Lung (tissue), 17 donors: ENCODE measurements at places on chromosomes 11 and 22. TPM values are rescaled to one million over a fixed set of nuclear protein-coding genes. Genes with fewer than 3 reads are reported as not detected.

DNA sequence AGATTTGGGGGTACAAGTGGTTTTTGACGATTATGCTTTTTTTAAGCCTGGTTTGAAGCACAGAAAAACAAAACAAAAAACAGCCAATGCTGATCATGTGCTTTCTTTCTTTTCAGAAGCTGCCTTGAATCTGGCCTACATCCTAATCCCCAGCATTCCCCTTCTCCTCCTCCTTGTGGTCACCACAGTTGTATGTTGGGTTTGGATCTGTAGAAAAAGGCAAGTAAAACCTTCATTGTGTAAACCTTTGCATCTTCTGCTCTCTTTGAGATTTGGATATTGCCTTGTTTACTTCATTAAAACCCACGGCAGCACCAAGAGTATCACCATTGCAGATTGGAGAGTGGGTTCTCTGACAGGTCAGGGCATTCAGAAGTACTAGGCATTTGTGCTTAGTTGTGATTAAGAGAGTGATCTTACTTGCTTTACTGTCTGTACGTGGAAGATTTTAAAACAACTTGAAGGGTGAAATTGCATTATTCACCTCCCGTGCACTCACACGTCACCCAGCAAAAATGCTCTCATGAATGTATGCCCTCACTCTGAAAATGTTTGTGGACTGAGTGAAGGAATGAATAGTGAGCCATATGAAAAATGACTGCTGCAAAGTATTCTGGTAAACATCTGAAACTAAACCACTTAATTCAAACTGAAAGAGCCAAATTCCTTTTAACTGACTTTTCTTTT is 17.0 kb downstream of the LAYN start:
- DNase-seq: peak; percentile 54

DNA sequence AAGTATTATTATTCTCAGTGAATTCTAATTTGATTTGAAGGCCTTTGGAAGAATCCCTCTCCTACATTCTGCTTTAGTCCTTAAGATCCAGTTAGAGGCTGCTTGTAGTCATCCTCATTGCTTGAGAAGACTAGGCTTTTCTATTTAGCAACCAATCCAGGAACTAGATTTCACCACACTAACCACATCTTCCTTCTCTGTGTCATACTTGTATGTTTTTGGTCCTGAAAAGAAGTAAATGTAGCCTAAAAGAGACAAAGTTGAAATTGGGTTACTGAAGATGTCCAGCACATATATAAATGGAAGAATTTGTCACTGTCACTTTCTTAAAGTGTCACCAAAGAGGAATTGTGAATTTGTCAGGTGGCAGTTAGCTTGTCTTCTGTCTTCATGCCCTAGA is 46.6 kb upstream of the MMP7 start:
- no peak for DNase-seq

GRCh38 chr22:33821290-33821689 is 99.0 kb downstream of the LARGE1 start:
- DNase-seq: no peak

DNA sequence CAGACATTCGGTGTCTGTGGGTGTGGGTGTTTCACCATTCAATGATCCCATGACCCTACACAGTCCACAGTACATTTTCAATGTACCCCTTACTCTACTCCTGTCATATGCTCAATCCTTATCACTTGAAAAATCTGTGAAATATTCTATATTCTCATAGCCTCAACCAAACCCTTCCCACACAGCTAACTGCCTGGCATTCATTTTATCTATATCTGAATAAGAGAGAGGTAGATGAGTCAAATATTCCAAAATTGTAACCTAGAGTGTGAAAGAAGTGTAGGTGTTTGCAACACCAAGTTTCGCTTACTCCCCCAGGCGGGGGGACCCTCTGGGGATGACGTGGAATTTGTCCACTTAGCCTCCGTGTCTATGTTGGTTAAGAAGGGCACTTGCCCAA is 354.8 kb downstream of the ETS1 start:
- DNase-seq: no peak

- DNase-seq: no peak
Measured at GRCh38 chr11:1909524-1909923, 10.0 kb upstream of the TNNT3 start.

- DNase-seq: no peak
Measured at GRCh38 chr11:57484141-57484710, 23.9 kb downstream of the RTN4RL2 start.

DNA sequence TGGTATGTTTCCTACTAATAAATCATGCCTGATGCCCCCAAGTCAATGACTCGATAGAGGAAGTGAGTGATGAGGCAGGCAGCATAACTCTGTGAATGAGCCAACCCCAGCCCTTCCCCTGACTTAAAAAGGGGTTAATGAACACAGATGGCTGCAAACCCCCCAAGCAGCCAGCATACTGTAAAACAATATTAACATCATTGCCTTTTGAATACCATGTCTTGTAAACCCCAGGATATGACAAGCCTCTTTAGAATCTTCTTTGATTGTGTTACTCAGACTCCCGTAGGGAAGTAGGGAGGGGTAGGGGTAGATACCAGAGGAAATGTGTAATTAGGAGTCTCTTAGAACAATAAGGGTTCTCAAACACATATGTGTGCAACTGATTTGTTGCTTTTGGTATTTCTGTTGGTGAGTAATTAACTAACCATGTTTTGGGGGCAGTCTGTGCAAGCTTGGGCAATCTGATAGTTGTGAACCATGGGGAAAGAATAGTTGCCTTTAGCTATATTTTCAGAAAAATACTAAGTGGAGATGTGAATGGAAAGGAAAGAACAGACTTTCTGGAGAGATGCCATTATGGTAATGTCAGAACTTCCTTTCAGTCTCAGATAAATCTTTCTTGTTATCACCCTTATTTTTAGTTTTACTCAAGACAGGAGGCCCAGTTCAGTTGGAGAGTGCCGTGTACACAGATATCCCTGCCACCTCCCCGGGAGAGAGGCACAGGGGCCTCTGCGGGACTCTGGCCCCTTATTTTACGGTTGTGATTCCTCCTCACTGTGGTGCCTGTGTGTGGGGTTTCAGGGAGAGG is 701.8 kb downstream of the NTM start:
- DNase-seq: peak; percentile 50

DNA sequence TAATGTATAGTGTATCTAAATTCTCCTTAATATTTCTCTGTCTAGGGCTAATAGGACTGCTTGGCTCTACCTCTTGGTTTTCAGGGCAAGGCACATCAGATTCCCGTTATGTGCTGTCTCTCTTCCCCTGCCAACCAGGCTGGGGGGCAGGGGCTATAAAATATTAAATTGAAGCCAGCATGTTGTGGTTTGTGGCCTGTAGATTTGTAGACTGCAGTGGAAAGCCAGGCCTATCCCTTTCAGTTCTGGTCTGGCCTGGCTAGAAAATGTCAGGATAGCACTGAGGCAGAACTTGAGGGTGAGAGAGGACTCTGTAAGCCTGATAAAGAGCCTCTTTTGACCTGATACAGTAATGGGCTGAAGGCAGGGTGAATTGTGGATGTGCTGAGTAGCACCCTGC is 14.4 kb upstream of the GRK2 start:
- no peak for DNase-seq

GRCh38 chr11:114440121-114440860 is 1.0 kb downstream of the REXO2 start:
- DNase-seq: peak; percentile 34

GRCh38 chr11:9823887-9824385 is 160.1 kb downstream of the SWAP70 start:
- DNase-seq: no peak

- DNase-seq: peak; percentile 39
Measured at GRCh38 chr22:37801946-37802309, 5.8 kb upstream of the GCAT start.

GRCh38 chr11:18699269-18699596 is 654 bp downstream of the TMEM86A start:
- no peak for DNase-seq

GRCh38 chr11:35127619-35128018 is 11.4 kb upstream of the CD44 start:
- no peak for DNase-seq

DNA sequence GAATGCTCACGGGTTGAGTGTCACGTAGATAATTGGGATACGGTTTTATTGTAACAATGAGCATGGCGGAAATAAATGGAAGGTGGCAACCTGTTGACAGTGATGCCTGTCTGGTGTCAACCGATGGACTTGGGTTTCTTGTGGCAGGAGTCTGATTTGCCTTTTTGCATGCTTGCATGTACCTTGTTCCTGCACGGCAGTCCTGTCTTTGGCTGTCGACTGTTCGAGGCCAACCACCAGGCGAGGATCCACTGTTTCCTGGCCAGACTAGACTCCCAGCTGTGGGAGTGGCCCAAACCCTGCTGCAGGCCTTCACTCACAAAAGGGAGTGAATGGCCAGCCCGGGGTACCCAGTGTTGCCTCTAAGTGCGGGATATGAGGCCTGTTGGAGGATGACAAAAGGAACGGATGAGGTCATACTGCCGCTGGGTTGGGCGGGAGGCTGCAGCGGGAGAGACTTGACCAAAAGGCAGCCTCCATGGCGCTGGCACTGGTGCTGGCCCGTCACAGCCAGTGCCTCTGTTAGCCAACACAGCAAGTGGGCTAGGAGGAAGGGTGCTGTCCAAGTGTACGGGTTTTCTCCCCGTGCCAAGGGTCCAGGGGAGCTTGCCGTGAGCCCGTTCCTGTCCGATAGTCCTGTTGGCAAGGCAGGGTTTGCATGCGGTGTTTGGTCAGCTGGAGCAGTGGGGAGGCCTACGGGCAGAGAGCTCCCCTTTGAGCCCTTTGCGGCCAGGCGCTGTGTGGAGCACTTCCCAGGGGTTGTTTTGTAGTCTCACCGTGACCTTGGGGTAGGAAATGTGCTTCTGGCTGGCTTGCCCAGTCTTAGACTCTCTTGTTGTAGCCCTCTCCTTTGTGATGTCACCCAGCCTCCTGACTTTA is 974 bp downstream of the DGCR8 start:
- peak; percentile 61 for DNase-seq

DNA sequence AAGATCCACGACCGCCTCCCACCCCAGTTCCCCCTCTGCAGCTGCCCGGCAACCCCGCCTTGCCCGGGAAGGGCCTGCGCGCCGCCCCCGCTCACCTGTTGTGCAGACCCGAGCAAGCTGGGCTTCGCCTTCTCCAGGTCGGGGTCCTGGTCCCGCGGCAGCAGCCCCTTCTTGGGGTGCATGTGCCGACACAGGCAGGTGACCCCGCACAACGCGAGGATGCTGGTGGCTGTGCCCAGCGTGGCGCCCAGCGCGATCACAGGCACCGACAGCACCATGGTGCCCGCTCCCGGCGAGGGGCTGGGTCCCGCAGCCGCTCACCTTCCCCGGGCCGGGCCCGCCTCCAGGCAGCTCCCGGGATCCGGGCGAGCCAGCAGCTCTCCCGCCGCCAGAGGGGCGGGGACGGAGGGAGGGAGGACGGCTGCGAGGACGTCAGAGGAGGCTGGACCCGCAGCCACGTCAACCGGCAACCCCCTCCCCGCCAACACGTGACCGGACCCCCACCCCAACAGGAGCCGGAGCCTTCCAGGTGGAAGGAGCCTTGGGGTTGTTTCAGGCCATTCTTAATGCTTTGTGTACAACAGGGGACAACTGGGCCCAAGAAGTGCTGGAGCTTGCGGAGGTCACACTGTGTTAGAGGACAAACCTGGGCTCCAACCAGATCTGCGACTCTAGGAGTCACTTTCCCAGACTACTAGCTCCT is at the start of gene SYT13:
SYT13 (minus strand) TSS at position 412 of the 703 bp plus-strand sequence; CDS start at position 278, 134 bp downstream.
- peak; percentile 71 for DNase-seq

DNA sequence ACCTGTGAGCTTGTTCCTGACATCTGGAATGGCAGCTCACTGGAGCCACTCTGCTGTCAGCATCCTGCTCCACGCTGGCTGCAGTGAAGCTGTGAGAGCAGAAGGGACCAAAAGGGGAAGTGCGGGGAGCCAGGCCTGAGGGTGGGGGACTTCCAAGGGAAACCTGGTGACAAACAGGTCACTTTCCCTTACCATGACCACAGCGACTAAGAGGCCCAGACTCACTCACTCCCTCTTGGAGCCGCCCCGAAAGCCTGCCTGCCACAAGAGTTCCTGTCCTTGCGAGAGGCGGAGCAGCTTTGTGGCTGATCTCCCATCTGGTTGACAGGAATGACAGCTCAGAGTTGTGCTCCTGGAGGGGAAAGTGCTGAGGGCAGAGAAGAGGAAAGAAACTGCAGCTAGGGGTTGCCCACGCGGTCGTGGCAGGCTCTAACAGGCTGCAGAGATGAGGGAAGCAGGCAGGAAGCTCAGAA is 183.8 kb upstream of the NTM start:
- peak; percentile 37 for DNase-seq

- no peak for DNase-seq
Measured at GRCh38 chr22:40027191-40028097, 32.7 kb downstream of the FAM83F start.

GRCh38 chr11:14635546-14635945 is 8.1 kb upstream of the PDE3B start:
- no peak for DNase-seq

DNA sequence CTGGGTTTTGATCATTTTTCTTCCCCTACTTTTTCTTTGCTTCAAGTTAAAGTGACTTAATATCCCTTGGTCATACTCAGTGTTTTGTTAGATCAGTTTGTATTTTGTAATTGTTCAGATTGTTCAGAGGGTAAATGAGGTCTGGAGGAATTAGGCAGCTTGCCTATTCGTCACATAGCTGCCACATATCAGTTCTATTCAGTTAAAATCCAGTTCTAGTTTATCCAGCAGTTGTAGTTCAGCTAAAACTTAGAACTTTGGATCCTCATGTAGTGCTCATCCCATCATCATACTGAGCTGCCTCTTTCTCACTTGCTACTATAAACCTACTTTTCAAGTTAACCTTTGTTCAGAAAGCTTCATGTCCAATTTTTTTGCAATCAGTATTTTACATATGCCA is 47.1 kb upstream of the DEPDC7 start:
- no peak for DNase-seq

GSC2 gene
- not detected for total RNA-seq

THY1 gene
- 9.8 TPM for total RNA-seq

CDC42EP1 gene
- total RNA-seq: 23.9 TPM

OR8G1 gene
- not detected for total RNA-seq

SLC6A5 gene
- not detected for total RNA-seq

SCARF2 gene
- total RNA-seq: 32.9 TPM

PACSIN2 gene
- total RNA-seq: 149 TPM

TBX10 gene
- not detected for total RNA-seq

PGA5 gene
- total RNA-seq: 0.55 TPM

NRIP3 gene
- total RNA-seq: 2.2 TPM
